ENCODE measurements at places on chromosomes 13 and 19.

GRCh38 chr13:52991344-52992020 is 37.1 kb upstream of the OLFM4 start:
- no peak for DNase-seq

- DNase-seq, result no peak
Observed at GRCh38 chr13:67048821-67049150, 181.3 kb downstream of the PCDH9 start.

DNA sequence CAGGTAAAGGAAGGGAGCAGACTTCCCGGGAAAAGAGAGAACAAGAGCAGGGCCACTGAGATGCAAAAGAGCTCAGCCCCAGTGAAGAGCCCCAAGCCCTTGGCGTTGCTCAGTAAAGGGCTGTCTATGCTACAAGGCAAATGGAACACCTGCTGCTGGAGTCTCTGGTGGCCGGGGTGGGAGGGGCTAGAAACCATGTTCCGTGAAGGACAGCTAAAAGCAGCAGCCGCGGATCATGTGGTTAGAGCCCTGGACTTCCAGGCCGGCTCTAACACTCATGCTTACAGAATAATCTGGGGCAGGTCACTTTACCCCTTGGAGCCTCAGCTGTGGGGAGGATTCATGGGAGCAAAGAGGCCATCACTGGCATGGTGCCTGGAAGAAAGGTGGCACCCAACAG is 17.8 kb downstream of the POU2F2 start:
- DNase-seq, result no peak

GRCh38 chr13:90154311-90154960 is 1193.1 kb upstream of the MIR17HG start:
- no peak for DNase-seq

GRCh38 chr13:62246581-62246980 is 830.9 kb upstream of the PCDH20 start:
- DNase-seq, result no peak

GRCh38 chr19:42086770-42087550 is 11.0 kb downstream of the ZNF574 start:
- DNase-seq, result no peak

DNA sequence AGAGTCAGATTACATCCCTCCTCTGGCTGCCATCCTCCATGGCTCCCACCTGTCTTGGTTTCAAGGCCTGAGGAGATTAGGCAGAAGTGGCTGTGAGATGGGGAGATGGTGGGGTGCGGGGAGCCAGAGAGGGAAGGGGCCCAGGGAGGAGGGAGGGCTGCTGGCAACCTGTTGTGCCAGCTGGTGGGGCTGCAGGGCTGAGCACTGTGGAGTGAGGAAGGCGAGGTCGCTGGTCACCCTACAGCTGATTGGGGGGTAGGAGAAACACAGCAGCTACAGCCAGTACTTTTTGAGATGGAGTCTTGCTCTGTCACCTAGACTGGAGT is 48.3 kb downstream of the CD320 start:
- no peak for DNase-seq

DNA sequence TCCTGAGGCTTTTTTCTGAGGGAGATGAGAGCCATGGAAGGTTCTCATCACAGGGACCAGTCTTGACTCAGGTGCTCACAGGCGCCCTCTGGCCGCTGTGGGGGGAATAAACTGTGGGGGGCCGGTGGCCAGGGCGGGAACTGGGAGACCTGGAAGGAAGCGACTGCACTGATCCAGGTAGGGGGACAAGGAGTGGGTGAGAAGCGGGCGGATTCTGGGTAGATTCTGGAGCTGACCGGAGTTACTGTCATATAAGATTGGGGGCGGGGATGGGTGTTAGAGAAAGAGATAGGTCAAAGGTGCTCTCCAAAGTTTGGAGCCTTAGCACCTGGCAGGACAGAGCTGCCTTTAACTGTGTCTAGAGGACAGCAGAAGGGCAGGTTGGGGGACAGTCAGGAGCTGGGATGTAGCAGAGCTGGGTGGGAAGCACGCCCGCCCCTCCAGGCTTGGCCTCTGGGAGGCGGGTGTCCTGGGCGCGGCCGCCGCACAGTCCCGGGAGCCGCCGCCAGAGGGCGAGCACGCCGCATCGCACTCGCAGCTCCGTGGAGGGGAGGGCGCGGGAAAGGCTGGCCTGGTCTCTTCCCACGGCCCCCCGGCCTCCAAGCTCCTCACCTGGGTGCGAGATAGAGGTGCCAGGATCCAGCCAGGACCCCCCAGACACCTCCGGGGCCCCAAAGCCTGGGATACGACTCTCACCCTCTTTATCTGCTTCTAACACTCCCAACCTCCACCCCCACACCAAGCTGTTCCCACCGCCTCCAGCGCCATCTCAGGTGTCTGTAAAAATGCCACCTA is 4.2 kb upstream of the DAND5 start:
- DNase-seq, result peak; percentile 79

DNA sequence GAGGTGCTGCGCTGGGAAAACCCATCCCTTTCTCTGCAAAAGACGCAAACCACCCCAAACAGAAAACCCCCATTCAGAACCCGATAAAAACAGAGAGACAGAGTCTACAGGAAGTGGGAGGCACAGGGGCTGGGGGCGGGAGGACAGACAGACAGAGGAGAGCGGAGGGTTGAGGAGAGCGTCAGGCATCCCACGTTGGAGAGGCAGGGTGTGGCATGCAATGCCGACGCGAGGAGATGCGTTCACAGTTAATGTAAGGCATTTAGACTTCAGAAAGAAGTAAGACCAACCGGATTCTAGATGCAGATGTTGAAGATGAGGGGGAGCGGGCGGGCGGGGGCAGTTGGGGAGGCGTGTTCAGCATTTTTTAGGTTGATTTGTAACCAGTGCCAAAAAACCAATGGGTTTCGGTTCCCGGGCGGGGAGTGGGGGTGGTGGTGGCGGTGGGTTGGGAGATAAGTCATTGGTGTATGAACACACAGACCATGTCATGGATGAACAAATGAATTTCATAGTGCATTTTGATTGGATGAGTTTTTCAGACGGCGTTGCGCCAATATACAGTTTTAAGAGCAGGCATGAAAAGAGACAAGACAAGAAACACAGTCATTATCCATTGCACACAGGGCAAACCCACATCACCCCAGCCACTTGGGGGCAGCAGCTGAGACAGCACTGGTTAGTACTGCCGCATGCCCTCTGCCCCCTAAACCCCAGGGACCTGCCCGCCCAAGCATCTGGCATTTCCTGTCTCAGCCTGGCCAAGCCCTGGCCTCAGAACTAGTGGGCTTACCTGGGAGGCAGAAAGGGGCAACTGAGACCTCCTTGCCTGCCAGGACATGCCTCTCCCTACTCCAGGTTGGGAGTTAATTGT is 91.3 kb downstream of the IER2 start:
- DNase-seq, result no peak

- DNase-seq, result no peak
Observed at GRCh38 chr13:47661076-47661475, 340.0 kb downstream of the SUCLA2 start.

- DNase-seq, result no peak
Observed at GRCh38 chr13:92459306-92459705, 767.3 kb upstream of the GPC6 start.

DNA sequence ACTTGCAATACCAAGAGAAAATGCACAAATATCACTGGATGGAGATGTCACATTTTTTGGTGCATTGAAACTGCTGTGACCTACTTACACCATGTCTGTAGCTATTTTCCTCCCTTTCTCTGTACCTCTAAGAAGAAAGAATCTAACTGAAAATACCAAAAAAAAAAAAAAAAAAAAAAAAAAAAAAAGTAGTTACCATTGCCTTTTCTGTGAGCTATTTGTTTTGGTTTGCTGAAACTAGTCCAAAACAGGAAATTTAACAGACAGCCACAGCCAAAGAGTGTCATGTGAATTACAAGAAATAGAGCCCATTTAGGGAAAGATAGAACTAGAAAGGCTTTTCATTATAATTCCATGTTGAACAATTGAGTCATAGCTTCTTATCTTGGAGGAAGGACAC is 37.3 kb downstream of the TNFSF13B start:
- no peak for DNase-seq

DNA sequence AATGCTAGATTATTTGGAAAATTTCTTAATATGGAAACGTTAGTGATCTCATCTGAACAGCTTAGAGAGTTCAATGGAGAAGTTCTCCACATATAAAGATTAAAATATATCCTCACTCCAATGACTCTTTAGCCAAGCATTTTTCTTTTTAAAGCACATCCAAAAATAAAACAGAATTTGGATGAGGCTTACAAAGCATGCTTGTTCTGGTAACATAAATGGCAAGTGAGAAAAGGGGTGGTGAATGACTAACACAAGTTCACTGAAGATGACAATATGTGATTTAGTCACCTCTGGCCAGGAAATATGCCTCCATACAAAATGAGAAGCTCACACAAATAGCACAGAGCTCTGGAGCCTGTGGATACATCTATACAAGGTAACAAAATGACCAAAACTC is 253.0 kb downstream of the PCDH20 start:
- no peak for DNase-seq

DNA sequence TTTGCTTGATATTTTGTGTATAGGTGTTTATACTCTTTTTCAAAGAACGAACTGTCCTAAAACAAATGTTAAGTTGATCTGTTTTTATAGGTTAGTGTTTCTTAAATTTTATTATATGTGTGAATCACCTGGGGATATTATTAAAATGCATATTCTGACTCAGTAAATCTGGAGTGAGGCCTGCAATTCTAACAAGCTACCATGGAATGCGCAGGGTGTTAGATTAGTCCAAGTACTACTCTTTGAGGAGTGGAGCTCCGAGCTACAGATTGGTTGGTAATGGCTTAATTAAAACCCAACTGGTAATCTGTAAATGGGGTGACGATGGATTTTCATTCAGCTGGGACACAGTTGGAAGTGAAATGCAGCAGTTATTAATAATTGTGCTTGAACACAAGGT is 214.1 kb upstream of the UFM1 start:
- DNase-seq, result no peak

DNA sequence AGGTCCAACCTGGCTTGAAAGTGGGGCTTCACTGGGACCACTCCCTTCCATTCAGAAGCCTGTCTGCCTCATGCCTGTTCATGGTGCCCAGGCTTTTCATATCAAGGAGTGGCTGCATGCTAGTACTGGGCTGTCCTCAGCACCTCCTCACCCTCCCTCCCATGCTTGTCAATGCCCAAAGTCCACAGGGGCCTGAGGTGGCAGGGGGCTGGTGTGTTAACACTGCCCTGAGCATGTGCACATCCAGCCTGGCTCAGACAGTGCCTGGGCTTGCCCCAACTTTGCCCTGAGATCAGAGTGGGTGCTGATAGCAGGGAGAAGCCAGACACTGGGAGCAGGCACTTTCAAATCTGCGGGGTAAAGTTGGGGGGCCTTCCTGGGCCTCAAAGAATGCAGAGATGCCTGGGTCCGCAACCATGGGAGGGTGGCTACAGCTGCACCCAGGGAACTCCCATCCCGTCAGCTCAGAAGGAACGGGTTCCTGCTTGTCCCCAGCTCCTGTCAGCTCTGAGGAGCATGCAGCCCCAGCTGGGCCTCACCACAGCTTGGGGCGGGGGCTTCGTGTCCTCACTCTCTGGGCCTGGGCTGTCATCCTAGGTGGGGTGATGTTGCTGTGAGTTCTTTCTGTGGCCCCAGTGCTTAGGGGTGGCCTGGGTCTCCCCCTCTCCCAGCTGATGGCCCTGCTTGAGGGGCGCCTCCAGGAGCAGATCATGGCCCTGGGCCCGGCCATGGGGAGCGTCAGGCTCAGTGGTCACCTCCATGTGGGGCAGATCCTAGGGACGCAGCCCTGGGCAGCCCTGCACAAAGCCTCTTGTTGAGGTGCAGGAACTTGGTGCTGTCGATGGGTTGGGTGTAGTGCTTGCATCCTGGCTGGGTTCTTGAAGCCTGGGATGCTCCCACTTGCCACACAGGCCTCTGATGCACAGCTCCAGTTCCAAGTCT is 830.6 kb upstream of the SLITRK5 start:
- no peak for DNase-seq

DNA sequence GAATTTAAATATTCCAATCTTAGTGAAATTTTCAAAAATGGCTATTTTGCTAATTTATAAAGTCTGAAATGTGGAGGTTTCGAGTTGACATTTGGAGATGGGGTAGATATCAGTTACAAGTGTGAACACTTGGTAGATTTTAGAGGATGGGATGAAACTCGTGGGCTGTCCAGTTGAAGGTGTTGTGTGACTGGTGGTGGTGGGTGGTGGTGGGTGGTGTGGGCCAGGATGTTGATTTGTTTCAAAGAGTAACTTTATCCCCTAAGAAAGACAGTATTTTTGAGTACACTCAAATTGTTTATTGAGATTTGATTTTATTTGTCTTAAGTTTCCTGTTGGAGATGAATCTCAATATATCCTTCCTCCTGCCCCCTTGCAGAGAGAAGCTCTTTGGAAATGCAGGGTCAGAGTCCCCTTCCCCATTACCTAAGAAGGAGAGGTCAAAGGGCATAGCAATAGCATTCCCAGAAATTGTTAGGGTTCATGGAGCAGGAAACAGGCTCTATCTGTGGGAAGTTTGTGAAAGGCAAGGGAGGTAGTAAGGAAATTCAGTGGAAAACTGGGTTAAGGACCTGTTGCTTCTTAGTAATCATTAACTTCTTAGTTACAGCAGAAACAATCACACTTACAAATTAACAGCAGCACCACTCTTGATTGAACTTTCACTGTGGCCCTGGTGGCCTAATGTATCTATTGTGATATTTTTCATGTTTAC is 133.6 kb upstream of the RNF113B start:
- no peak for DNase-seq

DNA sequence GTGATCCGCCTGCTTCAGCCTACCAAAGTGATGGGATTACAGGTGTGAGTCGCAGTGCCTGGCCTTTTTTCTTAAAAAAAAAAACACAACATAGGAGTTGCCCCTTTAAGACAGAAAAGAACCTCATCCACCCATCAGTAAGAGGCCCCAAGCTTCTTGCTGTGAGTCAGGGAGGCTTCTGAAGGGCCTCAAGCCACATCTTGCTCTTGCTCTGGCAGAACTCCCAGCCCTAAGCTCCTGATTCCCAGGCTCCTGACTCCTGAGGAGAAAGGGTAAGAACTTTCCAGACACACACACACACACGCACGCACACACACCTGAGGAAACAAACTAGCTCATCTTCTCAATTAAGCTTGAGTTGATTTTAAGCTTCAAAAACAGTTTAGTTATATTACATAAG is 6.9 kb downstream of the ETFB start:
- DNase-seq, result no peak

- no peak for DNase-seq
Observed at GRCh38 chr13:51733374-51734298, 70.3 kb downstream of the DHRS12 start.

GRCh38 chr13:26498656-26499601 is 58.6 kb upstream of the WASF3 start:
- no peak for DNase-seq

DNA sequence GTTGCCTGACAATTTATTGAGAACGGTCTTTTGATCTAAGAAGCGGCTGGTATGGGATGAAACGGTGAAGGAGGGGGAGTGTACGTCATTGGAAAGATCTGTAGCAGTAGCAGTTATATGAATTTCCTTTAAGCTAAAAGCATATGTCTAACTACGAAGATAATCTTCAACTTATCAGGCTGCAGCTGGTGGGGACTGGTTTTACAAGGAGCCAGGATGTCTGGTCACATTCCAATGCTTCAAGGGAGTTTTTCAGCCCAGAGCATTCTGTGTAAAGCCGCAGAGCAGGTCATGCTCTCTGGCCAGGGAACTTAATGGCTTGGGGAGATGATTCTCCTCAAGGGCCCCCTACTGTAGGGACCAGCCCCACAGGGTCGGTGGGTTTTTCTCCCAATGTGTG is 29.2 kb downstream of the CLEC4M start:
- no peak for DNase-seq
